ENCODE measurements at places on chromosomes 1 and 21.

DNA sequence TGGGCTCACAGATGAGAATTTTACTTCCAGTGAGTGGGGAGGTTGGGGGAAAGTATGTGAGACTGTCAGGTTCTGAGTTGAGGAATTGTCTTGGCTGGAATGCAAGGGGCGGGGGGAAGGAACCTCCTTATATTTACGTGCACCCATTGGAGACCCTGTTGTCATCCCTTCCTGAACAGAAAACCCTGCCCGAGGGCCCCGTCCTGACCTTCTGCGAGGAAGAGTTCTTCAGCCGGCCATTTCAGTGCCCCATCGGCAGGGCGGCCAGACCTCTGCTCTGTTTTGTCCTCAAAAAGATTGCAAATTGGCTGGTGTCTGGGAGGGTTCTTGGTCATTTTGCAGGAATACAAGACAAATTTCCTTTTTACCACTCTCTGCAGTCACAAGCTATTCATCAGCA, 7.1 kb downstream of the KIF26B start:
- no peak for DNase-seq

DNA sequence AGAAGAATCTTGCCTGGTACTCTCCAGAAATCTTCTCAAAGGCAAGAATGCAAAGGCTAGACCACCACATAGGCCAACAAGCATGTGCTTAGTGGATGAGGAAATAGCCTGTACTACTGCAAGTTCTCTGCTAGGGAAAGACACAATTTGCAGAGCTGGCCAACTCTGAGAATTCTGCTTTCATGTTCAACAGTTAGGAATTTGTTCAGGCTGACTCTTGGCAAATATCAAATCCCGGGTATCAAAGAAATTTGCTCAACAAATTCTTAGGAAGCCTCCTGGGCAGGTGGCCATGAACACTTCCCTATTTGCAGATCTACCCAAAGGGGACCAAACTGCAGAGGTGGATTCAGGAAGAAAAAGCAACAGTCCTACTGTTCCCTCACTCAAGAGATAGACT, 15.0 kb upstream of the H3-3A start:
- no peak for DNase-seq

DNA sequence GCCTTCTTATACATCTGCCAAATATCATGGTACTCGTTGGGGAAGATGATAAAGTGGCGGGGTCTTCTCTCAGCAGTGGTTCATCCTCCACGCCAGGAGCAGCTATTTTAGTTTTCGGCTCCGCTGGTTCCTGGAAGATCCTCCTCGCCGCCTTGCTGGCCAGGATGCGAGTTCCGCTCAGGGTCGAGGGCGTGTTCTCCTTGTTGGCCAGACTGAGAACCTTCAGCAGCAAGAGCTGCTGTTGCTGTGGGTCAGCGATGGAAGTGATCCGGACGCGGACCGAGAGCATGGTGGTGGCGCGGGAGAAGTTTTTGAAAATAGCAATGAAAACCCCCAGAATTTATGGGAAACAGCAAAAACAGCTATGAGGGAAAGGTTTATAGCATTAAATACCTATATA, 11.4 kb upstream of the CFAP126 start:
- no peak for DNase-seq

DNA sequence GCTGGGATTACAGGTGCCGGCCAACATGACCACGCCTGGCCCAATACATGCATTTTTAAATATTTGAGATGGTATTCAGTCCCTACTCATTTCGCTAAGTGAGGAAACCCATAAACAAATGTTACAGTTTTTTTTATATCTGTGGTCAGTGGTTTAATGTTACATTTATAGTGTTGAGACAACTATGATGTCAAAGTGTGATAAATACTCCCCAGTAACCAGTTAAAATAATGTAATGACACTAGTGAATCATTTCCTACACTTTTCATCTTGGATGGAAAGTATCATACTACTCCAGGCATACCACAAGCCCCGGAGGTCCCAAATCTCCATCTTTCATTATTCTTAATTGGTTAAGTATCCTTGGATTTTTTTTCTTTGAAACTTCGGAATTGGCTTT, 87.5 kb upstream of the KIF26B start:
- DNase-seq, result no peak

GRCh38 chr1:51776408-51776807, 102.1 kb downstream of the NRDC start:
- no peak for DNase-seq

Data from AG04450 (cell line).